ENCODE measurements at places on chromosomes 13 and 19.

GRCh38 chr13:75514080-75514995 lies 23.3 kb downstream of the COMMD6 start:
- no peak for DNase-seq

- no peak for DNase-seq
Measured at GRCh38 chr19:1220976-1221903, 15.7 kb downstream of the STK11 start.

- no peak for DNase-seq
Measured at GRCh38 chr13:60139272-60139671, 24.5 kb downstream of the DIAPH3 start.

GRCh38 chr13:85241060-85241459 lies 558.2 kb downstream of the SLITRK6 start:
- DNase-seq, result no peak

GRCh38 chr19:35013041-35013819 lies 13.1 kb downstream of the GRAMD1A start:
- peak; percentile 33 for DNase-seq

DNA sequence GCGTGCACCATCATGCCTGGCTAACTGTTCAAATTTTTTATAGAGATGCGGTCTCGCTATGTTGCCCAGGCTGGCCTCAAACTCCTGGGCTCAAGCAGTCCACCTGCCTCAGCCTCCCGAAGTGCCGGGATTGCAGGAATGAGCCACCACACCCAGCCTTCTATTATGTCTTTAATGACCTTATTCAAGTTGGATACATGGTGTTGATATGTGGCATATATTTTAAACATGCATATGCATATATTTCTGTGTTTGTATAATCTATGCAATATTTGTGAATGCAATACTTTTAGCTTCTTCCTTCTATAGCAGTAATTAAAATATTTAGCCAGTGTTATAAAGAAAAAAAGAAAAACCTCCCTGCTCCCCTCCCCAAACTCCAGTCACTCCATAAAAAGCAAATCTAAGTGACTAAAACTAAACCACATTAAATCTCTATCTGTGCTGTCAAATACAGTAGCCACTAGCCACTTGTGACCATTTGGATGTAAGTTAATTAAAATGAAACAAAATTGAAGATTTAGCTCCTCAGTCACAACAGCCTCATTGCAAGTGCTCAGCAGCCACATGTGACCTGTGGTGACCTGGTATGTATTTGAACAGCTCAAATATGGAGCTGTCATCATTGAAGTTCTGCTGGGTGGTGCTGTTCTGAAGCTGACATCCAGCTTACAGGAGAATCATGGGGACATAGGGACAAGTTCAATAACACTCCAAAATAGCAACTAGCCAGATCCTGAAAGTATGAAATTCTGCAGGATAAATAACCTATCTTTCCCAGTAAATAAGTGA lies 27.4 kb downstream of the FCGBP start:
- DNase-seq, result no peak

GRCh38 chr13:20028953-20029352 lies 70.4 kb downstream of the ZMYM2 start:
- no peak for DNase-seq

DNA sequence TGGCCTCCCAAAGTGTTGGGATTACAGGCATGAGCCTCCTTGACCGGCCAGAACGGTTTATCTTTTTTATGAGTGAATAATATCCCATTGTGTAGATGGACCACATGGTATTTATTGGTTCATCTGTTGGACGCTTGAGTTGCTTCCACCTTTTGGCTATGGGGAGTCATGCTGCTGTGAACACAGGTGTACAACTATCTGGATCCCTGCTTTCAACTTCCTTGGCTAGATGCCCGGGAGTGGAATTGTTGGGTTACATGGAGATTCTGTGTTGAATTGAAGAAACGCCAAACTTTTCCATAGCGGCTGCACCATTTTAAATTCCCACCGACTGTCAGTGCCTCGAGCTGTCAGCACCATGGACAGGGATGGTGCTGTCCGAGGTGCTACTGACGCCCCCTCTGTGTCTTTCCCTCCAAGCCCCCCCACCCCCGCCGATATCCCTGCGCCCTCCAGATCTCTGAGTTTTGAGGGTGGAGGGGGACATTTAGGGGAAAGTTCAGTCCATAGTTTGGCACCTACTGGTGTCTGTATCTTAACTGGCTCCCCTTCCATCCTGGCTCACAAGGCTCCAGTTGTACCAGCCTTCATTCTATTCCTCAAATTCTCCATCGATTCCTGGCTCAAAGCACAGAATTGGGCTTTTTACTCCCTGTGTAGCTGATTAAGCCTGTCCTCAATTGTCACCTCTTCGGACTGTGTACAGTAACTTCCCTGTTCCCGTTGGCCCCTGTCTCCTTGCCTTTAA lies 27.3 kb downstream of the PNPLA6 start:
- no peak for DNase-seq

DNA sequence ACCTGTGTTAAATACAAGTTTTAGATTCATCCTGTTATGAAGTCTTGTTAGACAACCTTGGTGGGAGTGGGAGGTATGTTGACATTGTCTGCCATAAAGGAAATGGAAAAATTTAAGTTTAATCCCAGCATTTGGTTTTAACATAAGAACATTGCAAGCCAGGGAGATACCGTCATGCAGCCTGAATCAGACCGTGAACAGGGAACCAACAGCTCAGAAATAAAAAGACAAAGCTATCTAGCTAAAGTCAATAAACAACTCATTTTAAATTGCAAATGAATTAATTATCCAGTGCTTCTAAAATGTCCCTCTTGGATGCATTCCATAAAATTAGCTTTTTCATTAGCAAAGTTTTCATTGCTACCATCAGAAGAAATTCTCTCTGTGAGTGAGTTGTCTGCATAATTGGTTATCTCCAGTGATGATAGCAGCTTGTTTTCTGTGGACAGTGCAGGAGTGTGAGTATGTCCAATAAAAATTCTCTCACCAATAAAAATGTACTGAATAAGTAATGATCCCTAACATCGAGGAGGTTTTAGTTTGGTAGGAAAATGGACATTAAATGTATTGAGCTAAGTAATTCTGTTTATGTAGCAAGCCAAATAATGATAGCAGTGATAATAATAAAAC lies 170.6 kb upstream of the TMTC4 start:
- no peak for DNase-seq

DNA sequence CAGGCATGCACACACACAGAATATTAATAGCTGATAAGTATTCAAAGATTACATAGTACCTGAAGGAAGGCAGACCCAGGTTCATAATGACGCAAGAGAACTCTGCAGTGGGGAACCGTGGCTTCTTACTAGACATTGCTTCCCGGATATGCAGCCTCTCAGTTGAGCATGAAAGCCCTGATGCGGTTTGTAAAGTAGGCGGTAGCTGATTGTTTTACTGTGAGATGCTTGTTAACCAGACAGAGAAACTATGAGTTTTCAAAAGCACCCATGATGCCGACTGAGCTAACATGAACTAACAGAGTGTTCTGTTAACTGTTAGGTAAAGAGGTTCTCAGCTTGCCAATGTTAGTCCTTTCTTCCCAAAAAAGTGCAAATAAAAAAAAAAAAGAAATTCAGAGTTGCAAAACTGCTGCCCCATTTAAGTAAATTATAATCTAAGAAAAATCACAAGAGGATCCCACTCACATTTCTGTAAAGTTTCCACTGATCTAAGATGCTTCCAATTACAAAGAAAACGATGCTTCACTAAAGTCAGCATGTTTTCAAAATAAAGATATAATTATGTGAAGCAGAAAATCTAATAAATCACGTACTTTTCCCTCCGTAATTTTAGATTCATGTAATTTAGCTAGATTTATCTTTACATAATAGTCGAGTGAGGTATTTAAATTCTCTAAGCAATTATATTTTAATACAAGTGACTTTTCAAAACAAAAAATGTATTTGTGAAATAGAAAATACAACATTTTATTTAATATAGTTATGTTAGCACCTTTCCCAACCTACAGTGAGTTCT lies 2.2 kb downstream of the FLT1 start:
- DNase-seq, result no peak

DNA sequence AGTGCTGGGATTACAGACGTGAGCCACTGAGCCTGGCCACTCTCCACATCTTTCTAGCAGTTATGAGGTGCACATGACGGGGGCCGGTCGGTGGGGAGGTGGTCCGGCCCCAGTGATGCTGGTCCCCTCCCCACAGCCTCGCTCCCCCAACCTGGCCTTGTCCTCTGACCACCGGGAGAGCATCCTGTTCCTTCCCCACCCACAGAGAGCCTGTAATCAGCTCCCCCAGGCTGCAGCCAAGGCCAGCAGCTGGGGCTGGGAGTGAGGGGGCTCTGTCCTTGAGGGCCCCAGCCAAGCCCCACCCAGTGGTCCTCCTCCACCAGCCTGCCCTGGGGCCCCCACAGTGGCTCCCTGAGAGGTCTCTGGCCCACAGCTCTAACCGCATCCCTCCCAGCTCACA lies 3.0 kb upstream of the INSL3 start:
- no peak for DNase-seq

DNA sequence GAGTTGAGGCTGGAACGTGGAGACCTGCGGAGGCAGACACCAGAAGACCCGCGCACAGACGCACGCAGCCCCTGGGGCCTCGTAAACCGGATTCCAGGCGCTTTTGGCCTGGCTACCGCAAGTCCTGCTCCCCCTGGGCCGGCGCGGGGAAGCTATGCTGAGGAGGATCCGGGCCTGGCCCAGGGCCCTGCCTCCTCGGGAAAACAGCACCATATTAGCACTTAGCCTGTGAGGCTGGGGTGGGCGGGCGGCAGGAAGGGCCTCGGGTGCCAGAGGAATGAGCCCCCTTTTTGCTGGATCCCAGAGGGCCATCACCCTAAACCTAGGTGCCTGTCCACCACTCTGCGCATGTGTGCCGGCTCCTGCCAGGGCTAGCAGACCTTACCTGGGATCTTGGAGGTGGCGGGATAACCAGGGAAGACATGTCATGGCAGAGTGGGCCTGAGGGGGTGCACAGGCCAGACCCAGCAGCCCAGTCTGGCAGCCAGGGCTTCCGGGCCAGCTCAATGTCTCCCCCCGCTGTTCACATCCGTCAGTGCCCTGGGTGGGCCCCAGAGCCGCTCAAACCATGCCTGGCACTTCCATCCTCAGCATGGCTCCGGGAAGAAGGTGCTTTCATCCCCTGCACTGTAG lies 7.3 kb downstream of the ELOF1 start:
- DNase-seq, result no peak

DNA sequence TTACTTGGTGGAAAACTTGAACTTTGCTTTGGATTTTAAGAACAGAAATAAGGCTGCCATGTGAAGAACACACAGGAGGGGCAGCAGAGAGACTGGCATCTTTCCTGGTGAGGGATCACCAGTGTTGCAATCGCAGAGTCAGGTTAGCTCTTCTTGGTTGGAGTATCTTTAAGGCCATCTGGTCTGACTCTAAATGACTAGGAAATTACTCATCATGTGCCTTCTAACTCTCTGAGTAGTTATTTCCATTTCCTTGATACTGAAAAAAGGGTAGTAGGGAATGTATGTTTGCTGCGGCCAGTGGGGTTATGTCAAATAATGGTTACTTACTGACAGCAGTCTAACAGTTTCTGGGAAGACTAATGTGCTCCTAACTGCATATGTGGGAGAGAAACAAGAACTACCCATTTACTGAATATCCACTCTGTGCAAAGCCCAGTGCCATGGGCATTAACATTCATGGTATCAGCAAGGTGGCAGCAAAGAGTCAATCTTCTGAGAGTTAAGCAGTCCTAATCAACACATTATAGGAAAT lies 122.1 kb downstream of the COG6 start:
- no peak for DNase-seq

- DNase-seq, result no peak
Measured at GRCh38 chr13:43544631-43545030, 242.1 kb downstream of the ENOX1 start.

DNA sequence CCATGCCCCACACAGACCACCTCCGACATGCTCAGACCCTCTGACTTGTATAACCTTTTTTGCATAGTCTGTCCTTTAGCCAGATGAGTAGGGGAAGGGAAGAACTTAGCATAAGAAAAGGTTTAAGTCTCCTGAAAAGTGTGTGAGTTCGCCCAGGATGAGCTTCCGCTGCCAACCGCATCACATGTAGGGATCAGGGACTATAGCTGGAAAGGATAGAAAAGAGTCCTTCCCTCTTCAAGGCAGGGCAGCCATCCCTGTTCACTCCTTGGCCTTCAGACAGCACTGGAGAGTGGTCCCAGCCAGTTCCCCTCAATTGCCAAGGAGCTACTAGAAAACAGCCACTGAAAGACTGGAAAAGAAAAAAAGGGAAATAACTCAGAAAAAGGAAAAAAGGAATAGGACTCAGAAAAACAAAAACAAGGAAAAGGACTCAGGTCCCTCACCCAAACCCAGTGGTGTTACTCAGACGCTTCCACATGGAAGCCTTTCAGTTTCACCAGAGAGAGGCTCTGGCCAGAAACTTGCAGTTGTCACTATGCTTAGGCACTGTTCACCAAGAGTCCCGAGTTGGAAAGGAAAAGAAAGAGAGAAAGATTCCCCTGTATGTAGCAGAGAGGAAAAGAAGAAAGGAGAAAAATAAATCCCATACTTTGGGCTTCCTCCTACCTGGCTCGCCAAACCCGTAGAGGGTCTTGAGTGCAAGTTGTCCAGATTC lies 5.6 kb upstream of the TM9SF2 start:
- no peak for DNase-seq

DNA sequence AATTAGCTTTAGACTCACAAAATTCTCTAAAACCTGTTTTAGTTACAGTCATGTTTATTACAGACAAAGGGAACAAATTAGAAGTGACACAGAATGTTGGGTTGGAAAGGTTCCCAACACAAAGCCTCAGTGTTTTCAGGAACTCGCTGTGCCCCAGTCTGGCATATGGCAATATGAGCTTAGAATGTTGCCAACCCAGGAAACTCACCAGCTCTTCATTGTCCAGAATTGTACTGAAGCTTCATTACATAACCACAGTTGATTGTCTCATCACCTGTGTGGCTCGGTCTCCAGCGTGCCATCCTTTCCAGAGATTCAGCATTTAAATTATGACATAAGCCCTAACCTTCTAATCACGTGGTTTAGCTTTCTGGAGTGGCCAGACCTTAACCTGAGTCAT lies 19.1 kb downstream of the ZNF264 start:
- no peak for DNase-seq

DNA sequence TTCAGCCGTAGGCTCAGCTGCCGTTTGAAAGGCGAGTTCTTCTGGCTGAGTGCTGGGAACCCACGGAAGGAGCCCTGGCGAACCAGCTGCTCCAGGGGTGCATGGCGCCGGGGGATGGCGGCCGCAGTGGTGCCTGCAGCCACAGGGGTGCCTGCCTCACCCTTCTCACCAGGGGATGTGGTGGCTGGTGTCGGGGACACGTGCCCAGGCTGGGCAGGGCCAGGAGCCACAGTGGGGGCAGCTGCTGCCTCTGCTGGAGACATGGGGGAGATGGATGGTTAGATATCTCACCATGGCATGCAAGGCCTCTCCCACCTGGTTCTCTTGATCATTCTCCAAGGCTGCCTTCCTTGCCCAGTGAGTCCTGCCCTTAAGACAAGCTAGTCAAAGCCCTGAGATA lies 17.1 kb downstream of the NUMBL start:
- no peak for DNase-seq

- no peak for DNase-seq
Measured at GRCh38 chr13:57044910-57045309, 95.8 kb upstream of the PRR20A start.

- no peak for DNase-seq
Measured at GRCh38 chr19:2329501-2329916, 1.0 kb downstream of the SPPL2B start.

- DNase-seq, result no peak
Measured at GRCh38 chr13:36981156-36981743, 17.9 kb downstream of the ALG5 start.

- DNase-seq, result no peak
Measured at GRCh38 chr13:43284162-43284561, 260.8 kb downstream of the DNAJC15 start.

GRCh38 chr19:2827840-2828489 lies 8.3 kb downstream of the ZNF554 start:
- DNase-seq, result no peak
